MCF 10A (cell line): ENCODE measurements at places on chromosomes 12 and 14.

GRCh38 chr14:35197015-35197414 lies 74.7 kb downstream of the PRORP start:
- peak; percentile 18 for DNase-seq
- peak overlapping the region; percentile 82 for H3K27ac ChIP-seq
- H3K4me1 ChIP-seq: peaks cover 17% of the 10 kb centered on the region
- no peaks in the 10 kb centered on the region for H3K27me3 ChIP-seq

- H3K4me3 ChIP-seq: no peak overlapping the region
- H3K27ac ChIP-seq: no peak overlapping the region
- H3K4me1 ChIP-seq: no peaks in the 10 kb centered on the region
These were observed 27.9 kb upstream of the DICER1 start for GRCh38 chr14:95185033-95185766.

- no peak overlapping the region for H3K4me3 ChIP-seq
- no peak overlapping the region for H3K27ac ChIP-seq
- no peaks in the 10 kb centered on the region for H3K36me3 ChIP-seq
- no peak for DNase-seq
- no peaks in the 10 kb centered on the region for H3K4me1 ChIP-seq
- no peaks in the 10 kb centered on the region for H3K27me3 ChIP-seq
These were observed 132.5 kb downstream of the FOXN3 start for GRCh38 chr14:89284333-89285058.

- H3K36me3 ChIP-seq: no peaks in the 10 kb centered on the region
- no peak for DNase-seq
- H3K27ac ChIP-seq: no peak overlapping the region
- no peak overlapping the region for H3K4me3 ChIP-seq
- H3K27me3 ChIP-seq: no peaks in the 10 kb centered on the region
These were observed 114.3 kb downstream of the SLC15A5 start for GRCh38 chr12:16163146-16163545.

DNA sequence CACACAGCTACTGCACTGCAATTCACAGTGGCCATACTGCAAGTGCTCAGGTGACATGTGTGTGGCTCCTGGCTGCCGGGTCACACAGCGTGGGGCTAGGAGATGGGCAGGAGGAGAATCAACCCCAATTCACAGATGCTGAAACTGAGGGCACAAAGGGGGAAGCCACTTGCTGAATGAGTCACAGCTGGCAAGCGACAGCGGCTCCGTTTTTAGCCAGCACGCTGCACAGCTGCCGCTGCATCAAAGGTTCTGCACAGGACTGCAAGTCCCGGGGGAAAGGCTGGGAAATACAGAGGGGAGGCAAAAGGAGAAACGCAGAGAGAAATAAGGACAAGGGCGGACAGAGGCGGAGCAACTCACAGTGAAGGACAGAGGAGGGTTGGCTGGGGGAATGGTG lies 57.9 kb downstream of the KDM2B start:
- DNase-seq: no peak
- H3K4me1 ChIP-seq: no peaks in the 10 kb centered on the region
- no peak overlapping the region for H3K4me3 ChIP-seq
- no peaks in the 10 kb centered on the region for H3K27me3 ChIP-seq

- H3K4me1 ChIP-seq: no peaks in the 10 kb centered on the region
- DNase-seq: no peak
- no peaks in the 10 kb centered on the region for H3K36me3 ChIP-seq
- H3K4me3 ChIP-seq: no peak overlapping the region
These were observed 16.7 kb upstream of the TMEM233 start for GRCh38 chr12:119576915-119577314.

DNA sequence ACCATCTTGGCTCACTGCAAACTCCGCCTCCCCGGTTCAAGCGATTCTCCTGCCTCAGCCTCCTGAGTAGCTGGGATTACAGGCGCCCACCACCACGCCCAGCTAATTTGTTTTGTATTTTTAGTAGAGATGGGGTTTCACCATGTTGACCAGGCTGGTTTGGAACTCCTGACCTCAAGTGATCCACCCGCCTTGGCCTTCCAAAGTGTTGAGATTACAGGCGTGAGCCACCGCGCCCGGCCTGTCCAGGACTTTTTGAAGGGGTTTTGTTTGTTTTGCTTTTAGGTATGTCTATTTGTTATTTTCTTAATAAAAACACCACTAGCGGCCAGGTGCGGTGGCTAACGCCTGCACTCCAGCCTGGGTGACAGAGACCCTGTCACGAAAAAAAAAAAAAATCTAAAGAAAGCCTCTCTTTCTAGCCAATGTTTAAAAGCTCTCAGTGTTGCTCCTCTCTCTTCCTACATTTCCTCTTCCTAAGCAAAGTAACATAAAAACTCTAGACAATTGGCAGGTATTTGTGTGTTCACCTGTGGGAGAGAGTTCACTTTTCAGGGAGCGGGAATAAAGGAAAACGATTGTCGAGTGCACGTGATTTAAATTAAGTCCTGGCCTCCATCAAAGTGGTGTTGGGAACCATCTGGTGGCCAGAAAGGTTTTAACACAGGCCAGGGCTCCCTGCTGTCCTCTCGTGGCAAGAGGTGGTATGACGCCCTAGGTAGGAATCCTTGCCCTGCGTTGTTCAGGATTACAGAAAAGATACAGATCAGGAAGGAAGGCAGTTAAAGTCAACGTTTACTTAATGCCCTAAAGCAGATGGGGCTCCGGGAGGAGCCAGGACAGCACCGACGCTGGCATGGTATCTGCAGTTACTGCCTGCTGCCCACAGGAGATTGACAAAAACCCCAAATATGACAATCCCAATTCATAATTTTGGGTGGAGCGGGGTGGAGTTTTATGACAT lies 36.2 kb upstream of the ATP23 start:
- peaks cover 8% of the 10 kb centered on the region for H3K4me1 ChIP-seq
- H3K27me3 ChIP-seq: peaks cover 26% of the 10 kb centered on the region
- peak; percentile 90 for DNase-seq
- no peak overlapping the region for H3K27ac ChIP-seq
- H3K4me3 ChIP-seq: no peak overlapping the region

DNA sequence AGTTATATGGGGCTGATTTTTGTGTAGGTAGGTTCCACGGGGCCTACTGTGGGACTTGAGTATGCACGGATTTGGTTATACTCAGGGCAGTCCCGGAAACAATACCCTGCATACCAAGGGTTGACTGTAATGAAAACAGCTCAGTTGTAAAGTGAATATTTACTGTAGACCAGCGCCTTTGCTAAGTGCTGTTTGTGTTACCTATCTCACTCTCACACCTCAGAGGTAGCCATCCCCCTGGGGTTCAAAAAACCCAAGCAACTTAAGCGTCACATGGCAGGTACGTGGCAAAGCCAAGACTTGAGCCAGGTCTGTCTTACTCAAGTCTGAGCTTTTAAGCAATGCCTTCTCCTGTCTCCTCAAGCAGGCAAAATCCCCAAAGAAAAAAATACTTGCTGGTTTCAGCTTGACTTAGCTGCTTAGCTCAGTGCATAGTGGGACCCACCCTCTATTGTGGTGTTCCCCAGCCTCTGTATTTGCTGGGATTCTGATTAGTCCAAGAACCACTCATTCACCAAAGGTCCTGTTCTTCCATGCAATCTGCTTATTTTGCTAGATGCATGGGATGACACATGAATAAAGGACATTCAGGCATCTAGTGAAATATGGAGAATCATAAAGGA lies 34.2 kb upstream of the STRN3 start:
- DNase-seq: no peak
- H3K4me1 ChIP-seq: peaks cover 26% of the 10 kb centered on the region
- no peaks in the 10 kb centered on the region for H3K27me3 ChIP-seq

DNA sequence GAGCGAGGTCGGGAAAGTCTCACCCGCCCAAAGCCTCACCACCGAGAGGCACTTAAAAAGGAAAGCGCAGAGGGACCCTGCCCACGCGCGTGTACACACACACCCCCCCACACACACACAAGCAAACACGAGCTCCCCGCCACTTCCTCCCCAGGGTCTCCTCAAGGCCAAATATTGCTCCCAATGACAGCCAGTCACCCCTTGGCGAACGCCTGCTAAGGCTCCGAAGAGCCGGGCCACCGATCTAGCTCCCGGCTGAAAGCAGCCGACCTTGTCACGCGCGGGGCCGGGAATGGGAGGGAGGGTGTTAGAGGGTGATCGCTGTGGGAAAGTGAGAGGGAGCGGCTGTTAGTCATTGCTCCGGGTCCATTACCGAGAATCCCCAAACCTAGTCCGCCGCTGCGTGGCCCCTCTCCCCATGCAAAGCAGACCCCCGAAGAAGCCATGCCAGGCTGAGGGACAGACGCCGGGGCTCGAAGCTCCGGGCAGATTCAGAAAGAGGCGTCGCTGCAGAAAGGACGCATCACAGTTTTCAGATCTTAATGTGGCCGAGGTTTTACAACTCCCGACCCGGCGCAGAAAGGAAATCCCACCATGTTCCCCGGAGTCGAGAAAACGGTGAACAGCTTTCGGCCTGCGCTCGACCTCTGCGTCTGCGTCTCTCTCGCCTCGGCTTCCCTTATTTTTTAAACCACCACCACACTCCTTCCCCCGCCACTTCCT lies 2.6 kb downstream of the BMP4 start:
- peaks cover 8% of the 10 kb centered on the region for H3K4me1 ChIP-seq
- no peak overlapping the region for H3K27ac ChIP-seq
- H3K36me3 ChIP-seq: peaks cover 2% of the 10 kb centered on the region
- H3K27me3 ChIP-seq: no peaks in the 10 kb centered on the region

- H3K4me3 ChIP-seq: peak overlapping the region; percentile 84
- H3K27me3 ChIP-seq: no peaks in the 10 kb centered on the region
These were observed 1.7 kb upstream of the SOCS2 start for GRCh38 chr12:93570552-93571364.

- no peak overlapping the region for H3K4me3 ChIP-seq
These were observed 1.6 kb downstream of the TBX5 start for GRCh38 chr12:114404083-114404925.

DNA sequence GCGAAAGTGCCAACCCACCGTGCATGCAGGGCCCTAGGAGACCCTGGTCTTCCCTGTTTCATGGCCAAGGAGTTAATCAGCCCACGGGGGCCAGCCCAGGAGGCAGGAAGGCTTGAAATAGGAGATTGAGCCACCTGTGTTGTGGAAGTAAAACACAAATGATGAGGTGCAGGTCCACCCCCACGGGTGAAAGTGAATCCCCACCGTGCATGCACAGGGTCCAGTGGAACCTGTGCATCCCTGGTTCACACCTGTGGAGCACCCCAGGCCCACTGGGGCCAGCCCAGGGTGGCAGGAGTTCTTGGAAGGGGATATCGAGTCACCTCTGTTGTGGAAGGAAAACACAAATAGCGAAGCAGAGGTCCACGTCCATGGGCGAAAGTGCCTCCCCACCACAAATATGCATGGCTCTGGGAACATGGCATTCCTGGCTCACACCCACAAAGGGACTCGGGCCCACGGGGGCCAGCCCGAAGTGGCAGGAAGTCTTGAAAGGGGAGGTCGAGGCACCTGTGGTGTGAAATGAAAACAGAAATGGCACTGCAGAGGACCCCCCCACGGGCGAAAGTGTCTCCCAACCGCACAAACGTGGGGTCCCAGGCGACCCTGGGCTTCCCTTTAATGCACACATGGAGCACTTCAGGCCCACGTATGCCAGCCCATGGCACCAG lies 381.5 kb downstream of the ALG10 start:
- peaks cover 5% of the 10 kb centered on the region for H3K36me3 ChIP-seq
- H3K27ac ChIP-seq: no peak overlapping the region
- DNase-seq: no peak
- no peaks in the 10 kb centered on the region for H3K4me1 ChIP-seq
- no peak overlapping the region for H3K4me3 ChIP-seq
- no peaks in the 10 kb centered on the region for H3K27me3 ChIP-seq

DNA sequence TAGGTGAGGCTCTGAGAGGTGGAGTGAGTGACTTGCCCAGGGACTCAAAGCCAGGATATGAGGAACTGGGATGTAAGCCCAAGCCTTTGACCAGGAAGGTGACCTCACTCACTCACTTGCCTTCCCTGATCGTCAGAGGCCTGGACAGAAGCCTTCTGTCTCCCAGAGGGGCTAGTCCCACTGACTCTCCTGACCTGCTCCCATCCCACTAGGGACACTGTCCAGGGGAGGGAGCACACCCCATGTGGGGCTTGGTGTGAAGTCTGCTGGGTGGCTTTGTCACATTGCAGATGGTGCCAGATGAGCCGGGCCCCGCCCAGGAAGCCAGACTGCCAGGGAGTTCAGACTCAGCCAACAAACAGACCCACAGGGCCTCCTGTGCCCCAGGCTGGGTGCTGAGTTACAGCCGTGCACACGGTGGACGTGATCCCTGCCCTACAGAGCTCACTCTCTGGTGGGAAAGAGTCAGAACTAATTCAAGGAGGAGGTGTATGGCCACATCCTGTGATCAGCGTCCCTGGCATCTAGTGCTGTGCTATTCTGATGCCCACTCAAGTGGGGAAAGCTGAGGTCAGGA lies 28.3 kb downstream of the MMAB start:
- no peak overlapping the region for H3K4me3 ChIP-seq
- H3K36me3 ChIP-seq: no peaks in the 10 kb centered on the region
- peak; percentile 33 for DNase-seq
- H3K4me1 ChIP-seq: peaks cover 11% of the 10 kb centered on the region
- peaks cover 21% of the 10 kb centered on the region for H3K27me3 ChIP-seq

DNA sequence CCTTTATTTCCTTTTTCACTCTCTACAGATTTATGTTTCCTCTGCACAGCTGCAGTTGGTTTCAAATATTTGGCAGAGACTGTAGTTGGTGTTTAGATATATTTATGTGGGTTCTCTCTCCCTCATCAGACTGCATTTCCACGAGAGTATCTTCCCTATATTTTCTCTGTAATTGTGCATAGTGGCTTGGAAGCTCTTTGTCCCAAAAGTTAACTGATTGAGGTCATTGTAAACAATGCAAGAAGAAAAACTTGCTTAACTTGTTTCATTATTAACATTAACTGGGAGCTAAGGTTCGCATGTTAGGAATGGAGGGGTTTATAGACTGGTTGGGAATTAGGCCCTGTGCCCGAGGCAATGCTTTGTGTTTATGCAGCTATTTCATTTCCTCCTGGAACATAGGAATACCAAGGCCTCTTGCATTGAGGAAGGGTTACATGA lies 216.9 kb upstream of the HMGA2 start:
- no peak overlapping the region for H3K4me3 ChIP-seq
- DNase-seq: no peak
- no peaks in the 10 kb centered on the region for H3K27me3 ChIP-seq
- peak overlapping the region; percentile 68 for H3K27ac ChIP-seq

- DNase-seq: no peak
- no peak overlapping the region for H3K4me3 ChIP-seq
- no peaks in the 10 kb centered on the region for H3K4me1 ChIP-seq
- H3K27me3 ChIP-seq: no peaks in the 10 kb centered on the region
These were observed 60.8 kb upstream of the MED13L start for GRCh38 chr12:116338064-116338846.

DNA sequence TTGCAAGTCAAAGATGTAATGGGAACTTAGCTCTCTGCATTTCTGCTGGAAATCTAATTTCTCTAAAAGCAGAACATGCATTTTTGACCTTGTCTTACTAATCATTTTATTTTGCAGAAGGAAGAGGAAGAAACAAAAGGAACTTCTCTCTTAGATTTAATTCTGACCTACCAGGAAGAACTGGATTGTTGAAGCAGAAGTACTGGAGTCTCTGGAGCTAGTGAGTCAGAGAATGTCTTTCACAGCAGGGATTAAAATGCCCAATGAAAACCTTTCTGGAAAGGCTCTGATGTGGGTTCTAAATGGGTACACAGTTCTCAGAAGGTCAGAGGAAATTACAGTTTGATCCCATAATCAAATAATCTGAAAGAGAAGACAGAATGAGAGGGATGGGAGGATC lies 70.8 kb upstream of the GNG2 start:
- H3K36me3 ChIP-seq: peaks cover 7% of the 10 kb centered on the region
- no peak overlapping the region for H3K27ac ChIP-seq
- H3K4me1 ChIP-seq: no peaks in the 10 kb centered on the region

GRCh38 chr12:85280984-85281630 lies 1.1 kb downstream of the ALX1 start:
- H3K27me3 ChIP-seq: no peaks in the 10 kb centered on the region
- no peaks in the 10 kb centered on the region for H3K4me1 ChIP-seq
- no peak for DNase-seq
- H3K4me3 ChIP-seq: no peak overlapping the region
